AML-193 (cell line): ENCODE measurements at places on chromosomes 2 and 18.
A peak's percentile ranks its signal among the peaks of the same experiment; 100 is the strongest.

- no peak for DNase-seq
Measured at GRCh38 chr2:15688924-15689568, 97.4 kb downstream of the DDX1 start.

GRCh38 chr2:135473567-135473966 lies 57.5 kb downstream of the ZRANB3 start:
- peak; percentile 31 for DNase-seq

DNA sequence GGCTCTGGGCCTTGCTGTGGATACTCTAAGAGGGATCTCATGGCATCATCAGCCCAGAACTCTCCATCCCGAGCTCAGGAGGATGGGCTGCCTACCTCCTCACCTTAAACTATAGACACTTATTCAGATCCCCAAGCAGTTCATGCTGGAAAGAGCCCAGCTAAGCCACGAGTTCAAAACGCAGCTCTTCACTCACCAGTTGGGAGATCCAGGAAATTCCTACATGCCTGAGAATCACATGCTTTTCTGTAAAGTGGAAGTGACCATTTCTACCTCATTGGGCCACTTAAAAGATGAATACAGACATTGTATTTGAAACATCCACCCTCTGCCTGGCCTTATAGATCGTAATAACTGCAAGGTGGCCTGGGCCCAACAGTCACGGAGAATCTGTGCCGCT lies 6.6 kb downstream of the ATOH8 start:
- DNase-seq, result no peak

DNA sequence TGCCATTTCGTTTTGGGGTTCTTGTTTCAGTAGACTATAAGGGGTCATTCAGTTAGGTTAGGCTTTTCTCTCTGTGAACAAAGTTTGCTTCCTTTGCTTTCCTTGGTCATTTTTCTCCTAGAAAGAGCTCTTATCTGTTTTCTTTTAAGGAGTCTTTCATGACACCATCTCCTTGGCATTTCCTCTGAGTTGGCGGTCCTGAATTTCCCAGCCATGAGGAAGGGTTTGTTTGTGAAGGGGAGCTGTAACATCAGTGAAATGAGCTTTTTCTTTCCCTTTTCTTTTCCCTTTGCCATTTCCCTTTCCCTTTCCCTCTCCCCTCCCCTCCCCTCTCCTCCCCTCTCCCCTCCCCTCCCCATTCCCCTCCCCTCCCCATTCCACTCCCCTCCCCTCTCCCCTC lies 61.7 kb downstream of the MAP4K4 start:
- DNase-seq, result no peak
